ENCODE measurements at places on chromosomes 3 and 15.

GRCh38 chr15:37031198-37031597, 69.2 kb downstream of the MEIS2 start:
- DNase-seq, result no peak

- DNase-seq, result no peak
Observed at GRCh38 chr3:142705198-142705597, 18.6 kb upstream of the TRPC1 start.

- no peak for DNase-seq
Observed at GRCh38 chr15:40960925-40961324, 7.7 kb downstream of the CHAC1 start.

DNA sequence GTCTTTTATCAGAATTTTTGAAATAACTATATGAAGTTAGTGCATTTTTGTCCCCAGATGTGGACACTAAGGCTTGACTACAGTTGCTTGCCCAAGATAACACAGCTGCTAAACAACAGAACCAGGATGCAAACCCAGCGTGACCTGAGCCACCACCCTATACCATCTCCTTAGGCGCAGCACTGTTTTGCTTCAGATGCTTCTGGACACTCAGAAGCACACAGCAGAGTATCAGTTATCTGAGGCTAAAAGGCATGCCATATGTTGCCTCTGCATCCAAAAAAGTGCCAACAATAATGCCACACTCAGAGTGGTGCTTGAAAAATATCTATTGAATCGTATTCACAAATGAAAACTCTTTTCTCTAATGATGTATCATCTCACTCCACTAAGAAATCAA, 24.5 kb downstream of the KCNMB2 start:
- no peak for DNase-seq

- no peak for DNase-seq
Observed at GRCh38 chr3:172208586-172209332, 169.4 kb downstream of the FNDC3B start.

DNA sequence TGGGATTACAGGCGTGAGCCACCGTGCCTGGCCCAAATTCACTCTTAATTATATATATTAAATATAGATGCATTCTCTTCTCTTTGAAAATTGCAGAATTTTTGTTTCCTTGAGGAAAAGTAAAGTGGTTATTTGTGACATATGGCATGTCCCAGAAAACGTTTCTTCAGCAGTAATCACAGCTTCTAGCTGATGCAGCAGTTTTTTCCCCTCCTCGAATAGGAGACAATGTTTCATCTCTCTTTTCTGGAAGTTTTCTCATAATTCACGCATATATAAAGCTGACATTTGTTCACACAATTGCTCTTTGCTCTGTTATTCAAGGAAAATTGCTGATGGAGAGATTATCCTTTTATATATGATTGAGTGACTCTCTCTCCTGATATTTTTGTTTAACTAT, 99.8 kb downstream of the SERPINI1 start:
- DNase-seq, result no peak

- DNase-seq, result no peak
Observed at GRCh38 chr3:19274576-19274975, 126.3 kb downstream of the KCNH8 start.

DNA sequence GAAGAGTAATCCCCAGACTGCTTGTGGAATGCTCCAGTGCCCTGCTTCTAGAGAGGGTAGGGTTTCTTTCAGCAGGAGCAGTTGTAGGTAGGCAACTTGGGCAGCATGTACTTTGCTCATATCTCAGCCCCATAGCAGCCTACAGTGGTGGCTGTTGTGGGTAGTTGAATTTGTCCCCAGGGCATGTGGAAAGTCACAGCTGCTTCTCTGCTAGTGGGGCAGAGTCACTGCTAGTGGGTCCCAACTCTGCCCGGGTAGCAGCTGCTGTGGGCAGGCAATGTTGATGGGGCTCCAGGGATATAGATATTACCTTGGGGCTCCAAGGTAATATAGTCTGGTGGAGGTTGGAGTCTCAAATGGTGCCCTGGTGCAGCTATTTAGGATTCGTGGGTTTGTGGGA, 174.5 kb downstream of the OTOL1 start:
- no peak for DNase-seq

DNA sequence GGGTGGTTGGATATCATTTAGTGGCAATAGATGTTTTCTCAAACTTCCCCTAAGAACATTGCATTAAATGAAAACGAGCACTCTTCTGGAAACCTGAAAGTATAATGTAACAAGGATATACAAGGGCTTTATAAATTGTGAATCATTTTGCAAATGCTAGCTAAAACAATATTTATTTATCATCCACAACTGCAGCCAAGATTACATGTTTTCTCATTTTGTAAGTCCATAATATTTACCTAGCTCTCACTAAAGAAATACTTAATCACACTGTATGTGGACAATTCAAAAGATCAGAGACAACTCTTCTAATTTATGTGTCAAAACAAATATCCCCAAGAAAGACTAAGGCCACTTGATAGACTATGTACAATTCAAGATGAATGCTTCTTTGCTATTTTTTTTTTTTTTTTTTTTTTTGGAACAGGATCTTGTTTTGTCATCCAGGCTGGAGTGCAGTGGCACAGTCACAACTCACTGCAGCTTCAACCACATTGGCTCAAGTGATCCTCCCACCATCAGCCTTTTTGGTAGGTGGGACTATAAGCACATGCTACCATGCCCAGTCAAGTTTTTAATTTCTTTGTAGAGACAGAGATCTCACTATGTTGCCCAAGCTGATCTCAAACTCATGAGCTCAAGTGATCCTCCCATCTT, 427.7 kb upstream of the THBS1 start:
- DNase-seq, result no peak

DNA sequence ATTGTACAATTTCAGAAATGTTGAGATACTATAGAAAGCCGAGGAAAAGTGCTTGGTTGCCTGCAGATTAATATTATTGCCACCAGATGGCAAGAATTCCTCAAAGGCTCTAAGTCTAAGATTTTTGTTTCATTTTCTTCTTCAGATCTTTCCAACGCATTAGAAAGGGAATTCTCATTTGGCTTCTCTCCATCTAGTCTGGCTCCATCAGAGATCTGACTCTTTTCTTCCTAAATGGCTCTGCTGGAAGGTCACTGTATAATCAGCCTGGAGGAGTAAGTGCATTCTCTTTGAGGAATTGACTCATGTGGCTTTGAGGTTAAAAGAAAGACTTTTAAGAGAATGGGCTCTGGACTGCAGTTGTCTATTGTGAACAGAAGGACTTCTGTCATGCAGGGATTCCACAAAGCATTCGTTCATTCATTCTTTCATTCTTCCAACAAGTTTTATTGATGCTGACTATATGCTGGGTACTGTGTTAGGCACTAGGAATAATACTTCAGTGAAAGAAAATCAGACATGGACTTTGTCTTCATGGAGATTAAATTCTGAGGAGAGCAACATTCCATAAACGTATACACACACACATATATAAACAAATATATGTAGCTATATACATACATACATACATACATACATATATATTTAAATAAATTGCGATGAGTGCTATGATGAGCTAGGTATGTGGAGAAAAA, 55.3 kb downstream of the SLC28A2 start:
- peak; percentile 66 for DNase-seq

DNA sequence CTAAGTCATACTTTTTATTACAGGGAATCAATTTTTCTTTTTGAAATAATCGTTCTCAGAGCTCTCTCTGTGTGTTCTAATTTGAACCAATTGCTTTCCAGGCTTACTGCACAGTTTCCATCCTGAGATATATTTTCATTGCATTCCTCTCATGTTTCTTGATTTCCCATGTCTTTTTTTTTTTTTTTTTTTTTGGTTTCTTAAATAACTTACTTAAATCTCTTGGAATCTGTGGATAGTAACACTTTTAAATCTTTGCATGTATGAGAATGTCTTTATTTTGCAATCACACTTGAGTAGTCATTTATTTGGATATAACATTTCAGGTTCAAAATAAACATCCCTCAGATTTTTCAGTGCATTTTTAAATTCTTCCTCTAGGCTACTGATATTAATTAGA, 14.5 kb upstream of the ABTB1 start:
- no peak for DNase-seq

DNA sequence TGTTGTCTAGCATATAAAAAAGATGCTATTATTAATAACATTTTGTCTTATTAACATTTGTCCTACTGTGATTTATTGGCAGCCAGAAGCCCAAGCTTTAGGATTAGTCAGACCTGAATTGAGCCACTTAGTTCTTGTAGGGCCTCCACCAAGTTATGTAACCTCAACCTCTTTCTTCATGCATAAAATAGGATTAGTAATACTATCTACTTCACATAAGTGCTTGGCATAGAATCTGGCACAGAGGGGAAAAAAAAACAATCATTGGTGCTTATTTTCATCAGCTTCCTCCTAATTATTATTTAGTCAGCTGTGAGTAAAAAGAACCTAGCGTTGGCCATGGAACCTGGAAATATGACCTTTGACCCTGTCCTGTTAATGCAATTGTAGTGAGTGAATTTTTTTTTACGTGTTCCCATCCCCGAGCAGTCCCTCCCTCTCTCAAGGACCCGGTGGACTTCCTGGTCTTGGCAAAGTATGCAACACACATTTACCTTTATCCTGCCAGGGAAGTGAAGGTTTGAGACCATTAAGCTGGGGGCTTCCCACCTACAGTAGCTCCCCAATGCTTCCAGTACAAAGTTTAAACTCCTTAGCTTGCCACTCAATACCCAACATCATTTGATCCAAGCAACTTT, 136.8 kb downstream of the FHIT start:
- DNase-seq, result no peak

- DNase-seq, result no peak
Observed at GRCh38 chr3:134374791-134375581, 739 bp upstream of the AMOTL2 start.

DNA sequence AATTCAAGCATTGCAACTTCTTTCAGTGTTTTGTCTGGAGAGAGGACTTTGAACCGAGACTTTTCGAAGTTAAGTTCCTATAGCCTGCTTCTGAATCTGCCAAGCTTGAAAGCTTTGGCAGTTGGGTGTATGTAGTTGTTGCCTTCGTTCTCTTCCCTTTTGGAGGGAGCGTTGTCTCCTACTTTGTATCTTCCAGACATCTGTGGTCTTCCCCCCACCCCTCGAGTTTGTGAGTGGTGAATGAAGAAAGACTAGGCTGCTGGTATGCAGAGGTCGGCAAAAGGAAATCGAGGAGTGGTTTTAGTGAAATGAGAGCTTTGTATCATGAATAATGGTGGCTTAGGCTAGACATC, 1.3 kb downstream of the CTNNB1 start:
- DNase-seq, result peak; percentile 79

- DNase-seq, result no peak
Observed at GRCh38 chr3:180913581-180914404, 1.3 kb downstream of the FXR1 start.

- no peak for DNase-seq
Observed at GRCh38 chr15:34732430-34732829, 22.4 kb downstream of the GJD2 start.

GRCh38 chr3:143209715-143210059, 90.1 kb downstream of the CHST2 start:
- no peak for DNase-seq

- peak; percentile 85 for DNase-seq
Observed at GRCh38 chr3:151875759-151876158, 2.3 kb downstream of the SUCNR1 start.

- DNase-seq, result no peak
Observed at GRCh38 chr3:16900779-16901440, 16.2 kb downstream of the PLCL2 start.

GRCh38 chr3:34872406-34872805, 766.9 kb upstream of the ARPP21 start:
- DNase-seq, result no peak

- no peak for DNase-seq
Observed at GRCh38 chr15:82533801-82534200, 6.5 kb downstream of the RPS17 start.

DNA sequence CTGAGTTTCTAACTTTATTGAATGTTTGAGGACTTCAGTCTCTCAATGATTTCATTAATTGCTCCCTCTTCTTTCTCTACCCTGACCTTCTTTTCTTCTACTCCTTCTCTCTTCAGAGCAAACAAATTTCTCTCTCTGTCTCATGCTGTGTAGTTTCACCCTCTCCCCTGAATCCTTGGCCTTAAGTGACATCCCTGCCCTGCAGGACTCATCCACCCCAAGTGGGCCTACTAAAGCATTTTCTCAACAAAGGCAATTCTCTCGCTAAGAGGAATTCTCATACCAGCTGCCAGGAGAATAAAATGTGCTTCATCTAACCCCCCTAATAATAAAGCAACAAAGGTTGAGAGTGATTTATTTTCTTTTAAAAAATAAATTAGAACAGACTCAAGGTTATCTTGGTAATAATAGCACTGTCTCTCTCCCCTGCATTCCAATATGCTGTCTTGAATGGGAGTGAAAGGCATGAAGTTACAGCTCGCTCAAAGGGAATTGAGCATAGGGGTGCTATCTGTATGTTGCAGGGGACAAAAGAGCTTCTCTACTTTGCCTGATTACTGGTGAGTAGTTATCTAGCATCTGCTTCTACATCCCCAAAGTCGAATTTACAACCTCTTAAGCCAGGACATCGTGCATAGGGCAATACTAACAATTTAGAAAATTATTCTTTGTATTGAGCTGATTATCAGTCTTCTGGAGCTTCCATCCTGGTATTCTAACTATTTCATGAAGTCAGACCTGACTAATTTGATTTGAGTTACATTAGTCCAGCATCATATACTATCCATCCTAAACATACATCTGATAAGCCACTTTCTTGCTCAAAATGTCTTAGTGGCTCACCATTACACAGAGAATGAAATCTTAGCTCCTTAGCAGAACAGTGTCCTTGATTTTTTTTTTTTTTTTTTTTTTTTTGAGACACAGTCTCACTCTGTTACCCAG, 76.9 kb upstream of the DNAJC19 start:
- no peak for DNase-seq

DNA sequence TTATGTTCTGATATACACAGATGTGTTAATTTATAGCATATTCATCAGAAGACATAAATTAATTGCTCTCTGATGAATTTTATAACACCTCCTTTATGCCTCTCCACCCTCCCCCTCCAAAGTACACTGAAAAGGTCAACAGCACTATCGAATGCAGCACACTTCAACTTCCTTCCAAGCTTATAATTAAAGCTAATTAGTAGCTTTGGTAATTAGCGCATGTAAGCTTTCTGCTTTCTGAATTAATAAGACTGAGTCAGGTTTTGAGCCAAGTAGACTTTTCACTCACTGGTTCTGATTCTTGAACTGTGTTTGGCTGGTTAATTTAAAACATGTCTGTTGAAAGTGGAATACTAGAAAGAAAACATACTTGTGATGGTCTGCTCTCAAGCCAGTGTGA, 760.8 kb upstream of the CFAP20DC start:
- DNase-seq, result no peak

DNA sequence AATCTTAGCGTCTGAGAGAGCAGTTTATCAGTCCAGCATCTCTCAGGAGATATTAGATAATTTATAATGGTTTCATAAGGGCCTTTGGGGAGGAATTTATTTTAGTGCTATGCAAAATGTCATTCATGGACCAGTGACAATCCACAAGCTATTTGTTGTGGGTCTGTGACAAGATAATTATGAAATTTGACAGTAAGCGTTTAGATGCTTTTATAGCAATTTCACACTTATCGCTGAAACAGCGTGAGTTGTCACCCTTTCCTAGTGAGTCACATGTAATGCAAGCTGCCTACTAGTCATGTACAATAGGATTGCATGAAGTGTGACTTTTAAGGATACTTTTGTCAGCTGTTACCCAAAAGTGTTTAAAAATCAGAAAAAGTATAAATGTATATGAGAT, 315.6 kb upstream of the THBS1 start:
- DNase-seq, result no peak

Measured in hematopoietic multipotent progenitor cell treated with erythropoietin and hydrocortisone succinate and interleukin-3 and kit ligand, for 6 days (in vitro differentiated cells).